ENCODE measurements at places on chromosomes 2 and 18.

DNA sequence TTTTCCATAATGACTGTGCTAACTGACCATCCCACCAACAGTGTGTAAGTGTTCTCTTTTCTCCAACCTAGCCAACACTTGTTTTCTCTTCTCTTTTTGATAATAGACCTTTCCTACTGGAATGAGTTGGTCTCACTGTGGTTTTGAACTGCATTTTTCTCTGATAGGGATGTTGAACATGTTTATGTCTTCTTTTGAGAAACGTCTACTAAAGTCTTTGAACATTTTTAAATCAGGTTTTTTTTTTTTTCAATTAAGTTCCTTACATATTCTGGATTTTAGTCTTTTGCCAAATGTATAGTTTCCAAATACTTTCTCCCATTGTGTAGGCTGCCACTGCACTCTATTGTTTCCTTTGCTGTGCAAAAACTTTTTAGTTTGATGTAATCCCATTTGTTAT lies 405.5 kb upstream of the FIGN start:
- no peak for DNase-seq

DNA sequence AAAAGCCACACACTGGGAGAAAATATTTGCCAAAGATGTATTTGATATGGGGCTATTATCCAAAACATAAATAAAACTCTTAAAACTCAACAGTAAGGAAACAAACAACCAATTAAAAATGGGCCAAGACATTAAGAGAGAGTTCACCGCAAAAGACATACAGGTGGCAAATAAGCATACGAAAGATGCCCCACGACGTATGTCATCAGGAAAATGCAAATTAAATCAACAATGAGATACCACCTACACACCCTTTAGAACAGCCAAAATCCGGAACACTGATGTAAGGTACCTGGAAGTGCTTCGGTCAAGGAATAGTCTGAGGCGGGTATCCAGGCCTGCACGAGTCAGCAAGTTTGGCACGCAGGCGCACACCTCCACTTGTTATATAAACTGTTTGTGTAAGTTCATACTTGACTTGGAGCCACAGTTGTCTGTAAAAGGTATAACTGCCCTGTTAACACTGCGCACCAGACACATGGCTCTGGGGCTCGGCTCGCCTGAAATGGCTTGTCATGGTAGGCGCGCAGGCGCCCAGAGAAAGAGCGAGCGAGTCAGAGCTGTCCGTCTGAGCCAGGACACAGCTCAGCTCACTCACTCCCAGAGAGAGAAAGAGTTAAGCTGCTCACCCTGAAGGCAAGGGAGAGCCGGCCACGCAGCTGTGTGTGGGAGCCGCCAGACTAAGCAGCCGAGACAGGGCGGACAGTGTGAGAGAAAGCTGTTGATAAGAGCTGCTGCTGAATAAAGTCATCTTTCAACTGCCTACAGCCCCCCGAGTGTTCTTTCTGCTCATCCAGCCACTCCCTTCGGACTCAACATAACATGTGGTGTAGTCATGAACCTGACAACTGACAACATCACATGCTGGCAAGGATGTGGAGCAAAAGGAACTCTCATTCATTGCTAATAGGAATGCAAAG lies 87.3 kb downstream of the HNRNPLL start:
- no peak for DNase-seq

GRCh38 chr18:7741640-7742039 lies 174.5 kb downstream of the PTPRM start:
- no peak for DNase-seq

DNA sequence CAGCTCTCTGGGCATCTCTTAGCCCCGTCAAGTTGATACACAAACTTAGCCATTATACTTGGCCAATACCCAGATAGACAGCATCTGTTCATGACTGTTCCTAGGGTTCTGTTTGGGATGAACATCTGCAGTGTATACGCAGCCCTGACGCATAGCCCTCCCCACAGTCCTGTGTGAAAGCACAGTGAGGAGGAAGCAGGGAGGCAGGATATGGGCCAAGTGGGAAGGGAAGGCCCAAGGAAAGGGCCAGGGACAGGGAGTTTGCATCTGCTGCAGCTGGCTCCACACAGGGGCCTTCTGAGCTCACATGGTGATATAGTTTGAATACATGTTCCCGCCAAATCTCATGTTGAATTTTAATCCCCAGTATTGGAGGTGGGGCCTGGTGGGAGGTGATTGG lies 80.2 kb downstream of the CMPK2 start:
- DNase-seq: no peak

DNA sequence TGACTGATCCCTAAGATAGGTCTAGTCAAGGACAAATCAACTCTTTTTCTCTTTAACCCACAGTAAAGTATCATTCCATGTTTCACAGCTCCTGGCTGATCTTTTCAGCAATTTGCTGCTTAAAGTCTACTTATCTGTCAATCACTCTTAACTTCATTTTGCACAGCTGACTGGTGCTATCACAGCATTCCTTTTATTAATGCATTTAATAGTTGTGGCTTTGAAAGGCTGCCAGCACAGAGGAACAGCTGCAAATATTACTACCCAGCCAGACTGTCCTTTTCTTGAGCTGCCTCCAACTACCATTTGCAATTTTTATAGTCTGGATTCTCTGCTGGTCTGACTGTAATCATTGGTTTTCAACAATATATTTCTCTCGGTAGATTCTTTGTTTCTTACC lies 303.5 kb downstream of the STK39 start:
- no peak for DNase-seq

GRCh38 chr2:154032220-154032619 lies 160.5 kb downstream of the GALNT13 start:
- DNase-seq: no peak

GRCh38 chr2:85748985-85749875 lies 4.6 kb upstream of the ATOH8 start:
- DNase-seq: no peak

DNA sequence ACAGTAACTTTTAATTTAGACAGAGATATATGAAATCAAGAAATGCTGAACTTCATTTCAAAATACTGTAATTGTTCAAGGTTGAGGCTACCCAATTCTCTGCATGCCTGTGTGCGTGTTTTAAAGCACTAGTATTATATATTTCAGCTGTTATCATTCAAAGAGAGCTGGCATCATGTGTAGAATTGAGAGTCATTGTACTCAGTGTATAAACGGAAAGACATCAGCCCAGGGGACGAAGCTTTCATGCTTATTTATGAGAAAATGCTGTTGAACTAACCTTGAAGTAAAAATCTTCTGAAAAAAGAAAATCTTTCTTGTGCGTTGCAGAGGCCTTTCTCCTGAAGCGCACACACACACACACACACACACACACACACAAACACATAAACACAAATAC lies 48.4 kb downstream of the MYCN start:
- no peak for DNase-seq

DNA sequence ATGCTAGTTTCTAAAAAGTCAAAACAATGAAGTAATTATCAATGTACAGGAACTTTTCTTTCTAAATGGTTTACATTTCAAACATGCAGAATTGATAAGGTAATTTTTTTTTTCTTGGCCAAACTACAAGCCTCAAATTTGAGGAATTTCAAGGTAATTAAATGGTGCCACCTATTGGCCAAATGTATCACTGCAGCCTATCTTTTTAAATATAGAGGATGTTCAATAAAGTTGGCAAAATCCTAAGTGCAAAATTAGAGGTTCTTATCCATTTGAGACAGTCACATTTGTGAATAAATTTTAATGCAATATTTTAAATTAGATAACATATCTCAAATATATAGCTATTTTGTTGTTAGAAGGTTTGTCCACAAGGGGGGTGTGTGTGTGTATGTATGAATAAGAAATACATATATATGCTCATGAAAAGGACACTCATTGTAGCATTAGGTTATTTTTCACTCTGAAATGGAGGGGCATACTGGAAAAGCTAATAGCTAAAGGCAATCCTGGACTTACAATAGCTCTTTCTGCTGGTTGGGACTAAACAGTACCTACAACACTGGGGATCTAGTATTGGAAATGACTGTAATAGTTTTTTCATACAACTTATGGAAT lies 26.2 kb downstream of the MMADHC start:
- DNase-seq: peak; percentile 61

DNA sequence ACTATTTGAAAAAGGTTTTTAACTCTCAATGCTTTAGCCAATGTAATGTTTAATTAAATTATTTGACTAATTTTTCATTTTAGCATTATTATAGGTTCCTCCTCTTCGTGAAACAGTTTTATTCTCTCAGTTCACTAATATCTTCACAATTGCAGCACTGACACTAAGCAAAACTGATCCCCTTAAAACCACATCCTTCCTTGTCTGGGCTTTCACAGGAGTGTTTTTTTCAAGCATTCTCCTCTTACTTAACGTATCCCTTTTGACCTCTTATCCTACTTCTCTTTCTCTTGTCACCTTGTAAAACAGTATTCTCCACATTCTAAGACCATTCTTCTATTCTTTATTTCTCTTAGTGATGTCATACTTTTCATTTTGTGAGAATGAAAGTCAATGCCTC lies 112.8 kb downstream of the DSC3 start:
- no peak for DNase-seq

DNA sequence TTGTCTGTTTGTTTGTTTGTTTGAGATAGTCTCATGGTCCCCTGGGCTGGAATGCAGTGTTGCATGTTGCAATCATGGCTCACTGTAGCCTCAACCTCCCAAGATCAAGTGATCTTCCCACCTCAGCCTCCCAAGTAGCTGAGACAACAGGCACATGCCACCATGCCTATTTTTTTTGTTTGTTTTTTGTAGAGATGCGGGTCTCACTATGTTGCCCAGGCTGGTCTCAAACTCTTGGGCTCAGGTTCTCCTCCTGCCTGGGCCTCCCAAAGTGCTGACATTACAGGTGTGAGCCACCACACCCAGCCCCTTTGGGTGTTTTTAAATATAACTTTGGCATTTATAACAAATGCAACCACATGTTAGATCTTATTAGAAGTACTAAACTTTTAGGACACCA lies 37.5 kb downstream of the ARL5A start:
- DNase-seq: no peak

DNA sequence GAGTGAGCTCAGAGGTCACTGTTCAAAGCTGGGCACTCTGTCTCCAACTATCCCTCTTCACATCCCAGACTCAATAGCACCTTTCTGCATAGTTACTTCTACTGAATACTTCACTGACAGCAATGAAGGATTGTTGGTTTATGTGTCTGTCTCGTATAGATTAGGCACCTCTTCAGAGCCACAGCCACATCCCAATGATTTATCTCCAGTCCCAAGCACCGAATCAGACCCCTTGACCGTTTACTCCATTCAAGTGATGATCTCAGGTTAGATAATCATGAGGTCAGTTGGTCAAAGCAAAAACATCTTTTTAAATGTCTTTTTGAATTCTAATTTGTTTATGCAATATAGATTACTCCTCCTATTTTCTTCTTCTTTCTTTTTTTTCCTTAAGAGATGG lies 14.7 kb downstream of the NEDD4L start:
- DNase-seq: no peak

DNA sequence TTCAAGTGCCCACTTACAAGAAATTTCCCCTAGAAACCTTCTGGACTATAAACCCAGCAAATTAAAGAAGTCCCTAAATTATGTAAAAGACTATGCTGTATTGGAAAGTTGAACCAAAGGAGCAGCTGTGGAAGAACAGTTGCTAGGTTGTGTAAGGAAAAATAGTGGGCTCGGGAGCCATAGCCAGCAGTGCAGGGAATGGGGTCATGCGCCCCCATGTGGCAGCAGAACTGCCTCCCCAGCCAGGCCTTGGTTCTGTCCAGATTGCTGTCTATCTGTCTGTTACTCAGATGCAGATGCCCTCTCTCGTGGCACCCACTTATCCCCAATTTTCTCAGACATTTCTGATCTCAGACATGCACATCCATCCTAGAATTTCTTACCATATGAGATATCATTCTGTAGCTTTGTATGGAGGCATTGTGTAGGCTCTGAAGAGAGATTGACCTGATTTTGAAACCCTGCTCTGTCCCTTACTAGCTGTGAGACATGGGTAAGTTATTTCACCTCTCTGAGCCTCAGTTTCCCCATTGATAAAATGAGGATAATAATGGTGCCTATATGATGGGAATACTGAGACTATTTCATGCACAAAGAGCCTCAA lies 258.3 kb downstream of the SS18 start:
- no peak for DNase-seq

DNA sequence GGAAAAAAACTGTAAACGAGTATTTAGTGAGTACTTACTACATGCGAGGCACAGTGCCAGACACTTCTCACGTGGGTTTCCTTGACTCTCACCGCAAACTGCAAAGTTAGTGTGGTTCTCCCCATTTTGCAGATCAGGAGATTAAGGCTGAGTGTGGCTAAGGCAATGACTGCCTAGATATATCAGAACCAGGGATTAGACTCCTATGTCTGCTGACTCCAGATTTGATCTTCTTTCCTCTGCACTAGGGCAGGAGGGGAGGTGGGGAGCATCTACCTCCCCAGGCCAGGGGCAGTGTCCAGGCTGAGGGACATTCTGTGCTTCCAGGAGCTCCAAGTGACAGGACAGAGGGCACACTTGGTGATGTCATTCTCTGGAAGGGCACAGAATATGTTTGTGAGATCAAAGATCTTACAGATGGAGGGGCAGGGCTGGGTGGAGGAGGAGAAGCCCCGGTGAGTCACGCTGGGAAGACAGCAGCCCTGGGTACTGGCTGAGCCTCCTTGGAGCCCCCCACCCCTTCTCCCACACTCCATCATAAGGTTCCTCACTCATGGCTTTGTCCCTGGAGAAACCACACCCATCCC lies 92.4 kb downstream of the RHOB start:
- no peak for DNase-seq

GRCh38 chr2:85590950-85591349 lies 4.6 kb upstream of the RNF181 start:
- no peak for DNase-seq

DNA sequence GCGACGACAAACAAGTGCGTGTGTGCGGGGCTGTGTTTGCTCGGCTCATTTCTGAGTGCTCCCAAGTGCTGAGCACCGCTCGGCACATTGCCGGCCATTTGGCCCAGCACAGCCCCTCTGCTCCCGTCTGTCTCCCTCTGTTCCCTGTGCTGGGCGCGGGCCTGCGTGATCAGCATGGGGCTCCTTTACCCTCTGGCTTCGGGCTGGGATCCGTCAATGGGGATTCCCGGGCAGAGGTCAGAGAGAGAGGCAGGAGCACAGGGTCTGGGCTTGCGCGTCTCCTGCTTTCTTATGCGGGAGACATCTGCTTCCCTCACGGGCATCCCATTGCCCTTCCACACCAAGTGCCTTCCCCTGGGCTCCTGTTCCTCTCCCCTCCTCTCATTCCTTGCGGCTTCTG lies 234.0 kb downstream of the ACKR3 start:
- DNase-seq: no peak

GRCh38 chr2:31234683-31235503 lies 941 bp downstream of the EHD3 start:
- no peak for DNase-seq
